ENCODE measurements at places on chromosomes 13 and 19. TPM values are rescaled to one million over a fixed set of nuclear protein-coding genes. Genes with fewer than 3 reads are reported as not detected.

GFY gene
- not detected for total RNA-seq

EMP3 gene
- total RNA-seq, result 60.4 TPM

MEDAG gene
- total RNA-seq, result 14.3 TPM

DNA sequence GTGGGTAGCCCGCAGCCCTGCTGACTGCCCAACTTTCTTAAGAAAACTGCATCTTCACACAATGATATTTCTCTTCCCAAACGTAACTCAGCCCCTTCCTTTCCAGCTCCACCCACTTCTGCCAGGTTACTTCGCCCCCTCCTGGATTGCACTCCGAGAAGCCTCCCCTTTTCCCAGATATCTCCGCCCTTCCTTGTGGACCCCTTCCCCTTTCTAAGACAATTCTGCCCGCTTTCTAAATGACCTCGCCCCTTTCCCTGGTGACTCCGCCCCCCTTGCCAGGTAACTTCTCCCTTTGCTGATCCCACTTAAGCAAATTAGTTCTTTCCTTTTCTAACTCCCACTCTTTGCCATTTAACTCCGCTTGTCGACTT, 2.6 kb downstream of the VSIG10L start:
- no peak for DNase-seq

DNA sequence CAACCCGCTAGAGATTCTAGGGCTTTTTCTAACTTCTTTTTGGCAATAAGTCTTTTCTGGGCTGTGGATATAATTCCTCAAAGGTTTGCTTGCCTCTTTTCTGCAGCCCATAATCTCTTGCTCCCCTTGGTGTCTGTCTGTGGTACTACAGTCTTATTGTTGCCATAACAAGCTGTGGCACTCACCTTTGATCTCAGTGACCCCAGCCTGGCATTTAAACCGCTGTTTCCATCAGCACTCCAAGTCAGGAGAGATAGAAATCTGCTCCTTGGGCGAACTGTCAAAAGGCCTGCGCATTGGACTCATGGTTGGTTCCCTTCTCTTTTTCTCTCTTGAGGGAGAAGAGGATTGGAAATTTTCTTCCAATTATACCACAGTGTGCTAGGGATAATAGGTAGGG, 14.5 kb upstream of the MPHOSPH8 start:
- DNase-seq, result no peak

GRCh38 chr13:106534639-106535551, 567 bp downstream of the EFNB2 start:
- peak; percentile 68 for DNase-seq

DNA sequence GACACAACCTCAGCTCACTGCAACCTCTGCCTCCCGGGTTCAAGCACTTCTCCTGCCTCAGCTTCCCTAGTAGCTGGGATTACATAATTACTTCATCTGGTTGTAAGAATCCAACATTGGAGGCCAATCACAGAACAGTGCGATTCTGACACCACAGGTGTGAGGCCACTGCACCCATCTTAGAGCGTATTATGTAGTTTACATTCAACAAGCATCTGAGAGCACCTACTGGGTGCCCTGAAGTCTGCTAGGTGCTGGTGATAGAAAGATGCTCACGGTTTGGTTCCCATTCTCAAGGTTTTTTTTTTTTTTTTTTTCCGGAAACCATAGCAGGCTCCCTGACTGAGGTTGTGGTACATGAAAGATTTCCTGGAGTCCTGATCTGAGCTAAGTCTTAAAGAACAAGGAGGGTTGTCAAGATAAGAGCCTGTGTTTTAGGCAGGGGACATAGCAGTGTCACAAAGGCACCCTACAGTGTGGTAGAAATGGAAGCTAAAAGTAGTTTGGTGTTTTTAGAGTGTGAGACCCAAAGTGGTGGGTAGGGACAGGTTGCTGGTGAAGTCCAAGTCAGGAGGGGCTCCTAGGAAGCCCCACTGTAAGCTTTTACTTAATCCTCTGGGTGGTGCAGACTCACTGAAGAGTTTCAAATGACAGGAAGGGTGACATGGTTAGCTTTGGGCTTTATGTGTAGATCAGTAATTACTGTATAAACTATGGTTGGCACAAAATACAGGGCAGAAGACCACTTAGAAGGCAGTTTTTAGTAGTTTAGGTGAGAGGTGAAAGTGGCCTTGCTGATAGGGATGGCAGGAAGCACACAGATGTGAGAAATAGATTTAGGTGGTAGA, 15.2 kb downstream of the SAE1 start:
- DNase-seq, result no peak

GRCh38 chr13:42075517-42075916, 27.1 kb downstream of the DGKH start:
- no peak for DNase-seq

DNA sequence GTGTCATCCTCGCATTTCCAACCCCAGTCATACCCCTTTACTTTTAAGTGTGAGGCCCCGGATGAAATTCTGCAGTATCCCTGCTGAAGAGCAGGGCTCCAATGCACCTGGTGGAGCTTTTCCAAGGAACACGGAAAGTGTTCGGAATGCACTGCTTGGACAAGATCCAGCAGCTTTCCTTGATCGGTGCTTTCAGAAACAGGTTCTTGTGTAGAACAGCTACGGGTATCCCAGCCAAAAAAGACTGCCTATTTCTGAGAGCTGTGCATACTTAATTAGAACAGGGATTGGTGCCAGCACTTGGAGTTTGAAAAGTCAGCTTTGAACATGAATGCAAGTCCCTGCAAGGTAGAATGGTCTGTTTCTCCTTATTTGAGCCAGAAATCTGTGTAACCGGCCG, 87.2 kb upstream of the C1QTNF9B start:
- no peak for DNase-seq

- DNase-seq, result peak; percentile 81
Measured at GRCh38 chr19:38975214-38975860, at the start of gene FBXO17. FBXO17 (minus strand) TSS chr19:38975742; CDS start chr19:38950319, 25,423 bp downstream.

GRCh38 chr19:6270076-6270745, 9.6 kb downstream of the MLLT1 start:
- no peak for DNase-seq

DNA sequence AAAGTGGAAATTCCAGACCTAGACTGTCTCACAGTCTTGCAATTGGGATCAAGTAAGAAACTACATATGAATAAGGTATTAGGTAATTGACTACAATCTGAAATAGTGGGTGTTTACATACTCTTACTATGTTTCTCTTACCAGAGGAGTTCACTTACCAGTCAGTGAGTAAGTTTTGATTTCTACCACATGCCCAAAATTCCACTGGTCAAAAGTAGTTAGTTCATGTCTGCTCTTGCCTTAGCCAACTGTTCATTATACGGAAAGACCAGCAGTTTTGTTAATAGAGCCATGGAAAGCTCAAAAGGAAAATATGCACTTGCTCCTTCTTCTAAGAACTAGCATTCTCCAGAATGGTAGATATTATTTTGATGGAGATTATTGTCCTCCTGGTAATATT, 490.8 kb downstream of the RFC3 start:
- no peak for DNase-seq
